Islet precursor cell (in vitro differentiated cells): ENCODE measurements at places on chromosomes 1 and 21.

DNA sequence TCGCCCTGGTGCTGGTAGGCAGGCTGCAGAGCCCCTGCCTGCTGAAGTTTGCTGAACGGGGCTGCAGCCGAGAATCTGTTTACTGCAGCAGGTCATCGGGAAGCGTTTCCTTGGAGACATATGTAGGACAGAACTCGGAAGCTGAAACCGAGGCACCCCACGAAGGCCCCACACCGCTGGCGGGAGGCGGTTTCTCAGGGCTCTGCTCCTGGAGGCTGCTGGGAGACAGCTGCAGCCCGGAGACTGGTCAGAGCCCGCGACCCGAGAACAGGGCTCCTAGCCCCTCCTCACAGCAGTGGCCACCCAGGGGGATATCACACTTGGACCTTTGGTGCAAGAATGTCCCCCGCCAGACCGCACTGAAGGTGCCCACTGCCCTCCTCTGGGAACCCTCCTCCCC is 12.7 kb upstream of the PLCH2 start:
- no peak for DNase-seq

DNA sequence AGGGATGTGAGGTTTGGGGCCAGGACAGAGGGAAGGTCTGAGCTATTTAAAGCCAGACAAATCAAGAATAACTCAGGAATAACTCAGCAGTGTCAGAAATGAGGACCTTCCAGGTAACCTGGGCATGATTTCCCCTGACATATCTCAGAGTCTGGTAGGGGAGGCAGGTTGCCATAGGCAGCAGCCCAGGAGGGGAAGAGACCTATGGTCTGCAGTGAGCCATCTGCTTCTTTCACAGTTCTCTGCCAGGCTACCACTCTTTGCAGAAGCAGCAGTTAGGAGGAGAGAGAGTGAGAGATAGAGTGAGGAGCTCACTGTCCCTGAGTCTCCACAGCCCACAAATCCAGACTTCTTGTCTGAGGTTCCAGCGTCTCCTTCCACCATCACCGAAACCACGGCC is 6.3 kb upstream of the VSIG8 start:
- DNase-seq, result no peak

GRCh38 chr1:227449051-227449450 is 114.3 kb upstream of the ZNF678 start:
- DNase-seq, result peak; percentile 66

GRCh38 chr1:227885648-227886502 is 61.9 kb downstream of the WNT9A start:
- DNase-seq, result peak; percentile 83

DNA sequence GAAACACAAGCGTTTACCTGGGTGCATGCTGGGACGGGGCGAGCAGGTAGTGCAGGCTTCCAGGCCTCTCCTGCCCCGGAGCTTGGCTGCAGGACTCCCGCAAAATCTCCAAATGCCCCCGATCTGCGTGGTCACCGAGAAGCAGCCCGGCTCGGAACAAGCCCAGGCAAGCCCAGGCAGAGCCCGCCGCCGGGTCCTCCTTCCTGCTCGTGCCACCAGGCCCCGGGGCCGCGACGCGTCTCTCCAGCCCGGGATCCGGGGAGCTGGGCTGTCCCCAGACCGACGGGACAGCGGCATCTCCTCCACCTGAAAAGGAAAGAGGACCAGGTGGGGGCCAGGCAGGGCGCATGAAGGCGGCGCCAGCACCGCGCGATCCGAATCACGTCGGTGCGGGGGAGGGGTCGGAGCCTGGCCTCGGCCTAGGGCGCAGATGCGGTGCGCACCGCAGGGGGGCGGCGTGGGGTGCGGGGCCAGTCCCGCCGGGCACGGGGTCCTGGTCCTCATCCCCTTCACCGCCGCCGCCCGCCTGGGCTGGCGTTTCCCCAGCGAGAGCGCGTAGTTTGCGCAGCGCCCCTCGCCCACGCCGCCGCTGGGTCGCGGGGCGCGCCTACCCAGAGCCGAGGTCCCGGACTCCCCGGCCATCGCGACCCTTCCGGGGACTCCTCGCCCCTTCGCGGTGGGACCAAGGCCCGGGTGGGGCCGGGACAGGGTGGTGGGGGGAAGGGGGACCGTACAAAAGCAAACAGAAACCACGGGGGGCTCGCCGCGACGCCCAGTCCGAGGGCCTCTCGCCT is 52.4 kb upstream of the H6PD start:
- peak; percentile 82 for DNase-seq

DNA sequence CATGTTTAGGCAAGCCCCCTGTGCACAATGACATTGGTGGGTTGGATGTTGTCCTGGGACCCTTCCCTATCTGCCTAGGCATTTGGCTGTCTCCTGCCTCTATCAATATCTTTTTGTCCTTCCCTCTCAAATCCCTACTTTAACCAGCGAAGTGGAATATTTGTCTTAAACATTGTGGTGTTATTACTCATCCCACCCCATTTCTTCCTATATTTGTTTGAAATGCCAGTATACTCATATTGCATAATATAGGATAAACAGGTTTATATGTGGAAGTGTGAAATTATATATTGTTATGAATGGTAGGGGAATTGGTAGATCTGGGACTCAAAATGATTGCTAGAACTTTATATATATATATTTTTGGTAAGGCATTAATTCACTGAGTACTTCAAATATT is 80.0 kb downstream of the ADGRL2 start:
- DNase-seq, result no peak
